ENCODE measurements at places on chromosomes 2 and 18.

GRCh38 chr2:131827481-131828163 lies 299.9 kb downstream of the CCDC74A start:
- DNase-seq = no peak
- no peaks in the 10 kb centered on the region for H3K36me3 ChIP-seq
- no peaks in the 10 kb centered on the region for H3K27me3 ChIP-seq
- no peak overlapping the region for H3K4me3 ChIP-seq

DNA sequence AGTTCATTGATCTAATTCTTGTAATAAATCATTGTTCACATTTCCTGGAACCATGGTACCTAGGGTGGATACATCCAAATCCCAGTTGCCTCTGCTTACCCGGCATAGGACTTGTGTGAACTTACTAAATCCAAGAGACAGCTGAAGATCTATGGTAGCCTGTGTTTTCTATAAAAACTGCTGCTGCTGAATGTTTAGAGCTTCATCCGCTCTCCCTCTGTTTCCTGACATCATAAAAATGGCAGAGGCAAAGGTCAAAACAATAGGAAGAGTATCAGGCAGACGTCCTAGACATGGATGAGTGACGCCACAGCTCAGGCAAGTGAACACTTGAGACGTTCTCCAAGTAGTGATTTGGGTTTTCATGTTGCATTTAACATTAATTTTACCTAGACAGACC lies 258.3 kb downstream of the ALPK2 start:
- no peak overlapping the region for H3K4me3 ChIP-seq
- H3K36me3 ChIP-seq = peaks cover 10% of the 10 kb centered on the region
- H3K4me1 ChIP-seq = no peaks in the 10 kb centered on the region
- H3K27me3 ChIP-seq = no peaks in the 10 kb centered on the region
- no peak for DNase-seq

DNA sequence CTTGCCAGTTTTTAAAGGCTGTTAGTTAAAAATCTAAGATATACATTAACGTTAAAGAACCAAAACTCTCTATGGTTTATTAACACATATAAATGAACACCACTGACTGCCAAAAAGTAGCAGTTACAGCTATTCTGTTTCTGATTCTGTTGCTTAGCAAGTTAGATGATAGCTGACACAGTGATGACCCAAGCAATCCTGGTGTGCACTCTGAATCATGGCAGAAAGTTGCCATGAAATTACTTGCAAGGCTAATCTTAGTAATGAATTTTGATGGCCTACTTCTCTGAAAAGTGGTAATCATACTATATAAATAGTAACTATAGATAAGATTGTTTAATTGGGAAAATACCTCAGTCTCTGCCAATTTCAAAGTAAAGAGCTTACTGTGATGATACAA lies 57.7 kb downstream of the ROCK2 start:
- no peak overlapping the region for H3K4me3 ChIP-seq
- DNase-seq = no peak
- H3K4me1 ChIP-seq = peaks cover 10% of the 10 kb centered on the region
- H3K27me3 ChIP-seq = no peaks in the 10 kb centered on the region

- peaks cover 24% of the 10 kb centered on the region for H3K4me1 ChIP-seq
- no peak overlapping the region for H3K4me3 ChIP-seq
- no peak overlapping the region for H3K27ac ChIP-seq
Measured at GRCh38 chr2:73172963-73173362, 29.4 kb upstream of the NOTO start.

- no peak overlapping the region for H3K4me3 ChIP-seq
- DNase-seq = no peak
- no peaks in the 10 kb centered on the region for H3K36me3 ChIP-seq
- no peak overlapping the region for H3K27ac ChIP-seq
Measured at GRCh38 chr2:26333293-26333692, 12.7 kb upstream of the SELENOI start.

DNA sequence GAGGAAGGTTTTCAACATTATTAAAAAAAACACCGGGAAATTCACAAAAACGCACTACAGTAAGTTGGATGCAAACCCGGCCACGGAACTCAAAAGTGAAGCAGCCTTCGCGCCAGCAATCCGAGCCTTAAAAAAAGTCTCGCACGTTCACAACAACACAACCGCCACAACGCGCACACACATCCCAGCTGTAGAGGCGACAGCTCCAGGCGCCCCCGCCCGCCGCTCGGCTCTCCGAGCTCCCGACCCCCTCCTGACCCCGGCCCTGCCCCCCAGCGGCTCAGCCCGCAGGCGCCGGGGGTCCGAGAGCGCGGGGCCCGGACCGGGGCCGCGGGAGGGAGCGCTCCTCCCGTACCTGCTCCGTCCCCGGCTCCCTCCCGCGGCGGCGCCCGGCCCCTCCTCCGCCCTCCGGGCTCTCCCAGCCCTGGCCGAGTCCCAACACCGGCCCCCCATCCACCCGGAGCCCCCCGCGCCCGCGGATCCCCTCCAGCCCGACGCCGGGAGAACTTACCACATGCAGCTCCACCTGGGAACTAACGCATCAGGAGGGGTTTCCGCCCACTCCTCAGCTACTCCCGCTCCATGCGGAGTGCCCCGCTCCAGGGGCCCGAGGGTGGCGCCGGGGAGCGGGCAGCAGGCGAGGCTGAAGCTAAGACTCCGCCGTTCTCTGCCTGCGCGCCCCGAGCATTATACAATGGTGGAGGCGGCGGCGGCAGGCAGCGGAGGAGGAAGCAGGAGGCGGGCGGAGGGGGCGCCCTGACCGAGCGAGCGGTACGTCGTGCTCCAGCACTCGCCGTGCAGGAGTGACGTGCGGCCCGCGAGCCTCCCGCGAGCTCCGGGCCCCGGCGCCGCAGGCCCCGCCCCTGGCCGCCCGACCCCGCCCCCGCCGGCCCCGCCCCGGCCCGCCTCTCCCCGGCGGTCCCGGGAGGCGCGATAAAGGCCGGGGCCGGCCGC lies at the start of gene SERTAD2:
Gene SERTAD2, minus strand, starts transcription at position 805 of the 954 bp plus-strand sequence. CDS start 17,042 bp downstream, outside the sequence.
- no peaks in the 10 kb centered on the region for H3K27me3 ChIP-seq
- DNase-seq = peak; percentile 83
- H3K4me3 ChIP-seq = peak within 1 kb of the TSS; percentile 87
- peak within 1 kb of the TSS; percentile 88 for H3K27ac ChIP-seq

DNA sequence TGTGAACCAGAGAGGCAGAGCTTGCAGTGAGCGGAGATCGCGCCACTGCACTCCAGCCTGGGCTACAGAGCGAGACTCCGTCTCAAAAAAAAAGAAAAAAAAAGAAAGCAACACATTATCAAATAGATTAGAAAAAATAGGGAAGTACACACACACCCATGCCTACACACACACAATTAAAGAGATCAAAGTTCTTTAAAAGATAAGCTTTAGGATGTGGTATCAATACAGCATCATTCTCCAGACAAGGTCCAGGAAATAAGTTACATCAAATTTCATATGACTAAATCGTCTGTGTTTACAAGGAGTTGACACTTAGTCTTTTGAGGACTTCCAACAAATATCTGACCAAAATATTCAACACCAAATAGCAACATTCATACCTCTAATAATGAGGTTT lies 25.7 kb downstream of the PGAP1 start:
- H3K27me3 ChIP-seq = no peaks in the 10 kb centered on the region
- no peaks in the 10 kb centered on the region for H3K4me1 ChIP-seq
- no peak overlapping the region for H3K27ac ChIP-seq
- DNase-seq = no peak
- H3K36me3 ChIP-seq = peaks cover 29% of the 10 kb centered on the region

DNA sequence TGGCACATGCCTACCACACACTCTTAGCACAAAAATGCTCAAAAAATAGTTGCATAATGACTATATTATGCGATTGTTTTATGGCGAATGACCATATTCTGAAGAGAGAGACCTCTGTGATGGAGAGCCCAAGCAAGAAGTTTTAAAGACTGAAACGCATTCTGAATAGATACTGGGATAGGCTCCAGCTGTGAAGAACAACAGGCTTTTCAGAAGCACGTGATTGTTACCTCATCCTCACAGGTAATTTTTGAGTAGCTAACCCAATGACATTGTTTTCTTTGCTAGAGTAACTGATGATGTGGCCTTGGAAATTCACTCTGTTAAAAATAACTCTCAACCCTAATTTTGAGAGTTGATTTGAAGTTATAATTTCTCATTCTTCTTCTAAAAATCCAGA lies 2.0 kb upstream of the DDX18 start:
- H3K4me1 ChIP-seq = peaks cover 28% of the 10 kb centered on the region
- no peaks in the 10 kb centered on the region for H3K27me3 ChIP-seq
- H3K4me3 ChIP-seq = no peak overlapping the region
- no peak overlapping the region for H3K27ac ChIP-seq
- DNase-seq = no peak

GRCh38 chr2:164388511-164388910 lies 232.8 kb downstream of the GRB14 start:
- H3K4me3 ChIP-seq = no peak overlapping the region
- no peaks in the 10 kb centered on the region for H3K4me1 ChIP-seq
- H3K27ac ChIP-seq = no peak overlapping the region
- DNase-seq = no peak
- H3K27me3 ChIP-seq = no peaks in the 10 kb centered on the region

- no peak overlapping the region for H3K27ac ChIP-seq
- H3K4me1 ChIP-seq = no peaks in the 10 kb centered on the region
- DNase-seq = no peak
Measured at GRCh38 chr2:160076914-160077313, 14.5 kb upstream of the PLA2R1 start.
